Stimulated activated CD4-positive, alpha-beta T cell treated with anti-CD3 and anti-CD28 coated beads, Interleukin-12 subunit alpha, Interleukin-12 subunit beta, amount 100 ng/mL, for 4 hours (primary cell): ENCODE measurements at places on chromosomes 13 and 19.

DNA sequence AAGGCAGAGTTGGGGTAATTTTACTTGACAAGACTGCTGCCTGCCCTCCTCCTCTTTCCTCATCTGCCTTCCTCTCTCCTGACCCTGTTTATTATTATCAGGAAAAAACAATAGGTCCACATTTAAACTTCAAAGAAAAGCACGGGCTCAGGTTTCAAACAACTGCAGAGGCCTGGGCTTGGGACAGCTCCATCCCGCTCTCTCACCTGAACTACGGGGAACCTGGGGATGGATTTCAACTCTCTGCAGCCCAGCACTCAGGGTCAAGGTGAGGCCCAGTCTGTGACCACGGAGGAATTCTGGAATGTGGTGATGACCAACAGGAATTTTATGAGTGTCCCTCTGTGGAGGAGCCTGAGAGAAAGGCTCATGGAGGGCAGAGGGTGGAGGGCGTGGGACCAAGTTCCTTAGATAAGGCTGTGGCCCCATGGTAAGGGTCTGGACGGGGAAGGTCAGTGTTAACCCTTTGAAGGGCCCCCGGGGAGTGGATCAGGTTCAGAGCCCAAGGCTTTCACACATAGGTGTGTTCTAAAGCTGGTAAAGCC, 220.8 kb upstream of the MAB21L1 start:
- DNase-seq: no peak

DNA sequence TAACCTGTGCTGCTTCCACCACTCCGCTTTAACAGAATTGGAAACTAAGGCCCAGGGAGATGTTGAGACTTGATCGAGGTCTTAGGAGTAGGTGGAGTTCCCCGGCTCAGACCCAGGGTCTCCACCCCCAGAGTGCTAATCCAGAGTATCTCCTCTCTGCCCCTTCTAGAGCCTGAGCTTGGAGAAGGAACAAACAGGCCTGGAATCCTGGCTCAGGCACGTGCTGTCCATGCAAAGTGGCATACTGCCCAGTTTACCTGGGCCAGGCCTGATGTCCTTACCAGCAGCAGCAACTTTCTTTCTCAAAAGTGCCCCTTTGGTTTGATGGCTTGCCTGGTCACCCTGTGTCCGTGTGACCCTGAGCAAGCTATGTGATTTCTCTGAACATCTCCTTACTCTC, 3.7 kb downstream of the SYNGR4 start:
- no peak for DNase-seq

- DNase-seq: no peak
These were observed 71.7 kb upstream of the SOX21 start for GRCh38 chr13:94784066-94784465.

DNA sequence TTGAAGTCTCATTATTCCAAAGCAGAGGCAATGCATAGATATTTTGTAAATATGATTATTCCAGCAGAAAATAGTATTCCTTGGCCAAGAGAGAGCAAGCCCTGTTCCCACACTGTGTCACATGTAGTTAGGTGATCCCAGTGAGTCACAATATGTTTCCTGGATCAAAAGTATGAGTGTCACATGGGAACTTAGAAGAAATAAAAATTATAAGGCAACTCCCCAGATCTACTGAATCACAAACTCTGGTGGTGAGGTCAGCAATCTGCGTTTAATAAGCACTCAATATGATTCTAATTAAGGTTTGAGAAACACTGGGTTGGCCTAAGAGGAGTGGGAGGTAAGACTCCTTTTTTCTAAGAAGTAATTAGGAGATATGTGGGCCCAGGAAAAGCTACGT, 1504.5 kb upstream of the PCDH20 start:
- no peak for DNase-seq

DNA sequence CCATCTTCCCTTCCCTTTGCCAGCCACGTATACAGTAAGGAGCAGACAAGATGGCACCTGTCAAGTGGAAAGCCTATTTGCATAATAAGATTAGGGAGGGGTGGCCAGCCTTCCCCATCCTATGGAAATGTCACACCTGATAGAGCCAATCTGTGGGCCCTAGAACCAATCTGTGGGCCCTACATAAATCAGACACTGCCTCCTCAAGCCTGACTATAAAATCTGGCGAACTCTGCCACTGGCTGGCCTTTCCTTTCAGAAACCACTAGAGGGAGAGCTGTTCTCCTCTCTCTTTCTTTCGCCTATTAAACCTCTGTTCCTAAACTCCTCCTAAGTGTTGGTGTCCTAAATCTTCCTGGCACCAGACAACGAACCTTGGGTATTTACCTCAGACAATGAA, 231.5 kb upstream of the KLHL1 start:
- no peak for DNase-seq

DNA sequence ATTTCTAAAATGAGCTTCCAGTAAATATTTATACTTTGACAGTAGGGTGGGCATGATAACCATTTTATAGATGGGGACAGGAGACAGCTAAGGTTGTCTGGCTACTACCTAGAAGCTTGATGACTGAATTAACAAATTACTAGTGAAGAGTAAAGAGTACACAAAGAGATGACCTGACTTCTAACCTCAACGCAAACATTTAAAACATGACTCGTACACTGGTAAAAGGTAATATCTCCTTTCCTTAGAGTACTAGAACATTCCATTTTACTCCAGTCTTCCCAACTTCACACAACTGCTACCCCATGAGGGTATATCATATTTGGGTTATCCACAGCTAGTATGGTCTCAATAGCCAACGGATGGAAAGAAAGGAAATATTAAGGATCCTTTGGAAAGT, 258.9 kb downstream of the FOXO1 start:
- DNase-seq: no peak

DNA sequence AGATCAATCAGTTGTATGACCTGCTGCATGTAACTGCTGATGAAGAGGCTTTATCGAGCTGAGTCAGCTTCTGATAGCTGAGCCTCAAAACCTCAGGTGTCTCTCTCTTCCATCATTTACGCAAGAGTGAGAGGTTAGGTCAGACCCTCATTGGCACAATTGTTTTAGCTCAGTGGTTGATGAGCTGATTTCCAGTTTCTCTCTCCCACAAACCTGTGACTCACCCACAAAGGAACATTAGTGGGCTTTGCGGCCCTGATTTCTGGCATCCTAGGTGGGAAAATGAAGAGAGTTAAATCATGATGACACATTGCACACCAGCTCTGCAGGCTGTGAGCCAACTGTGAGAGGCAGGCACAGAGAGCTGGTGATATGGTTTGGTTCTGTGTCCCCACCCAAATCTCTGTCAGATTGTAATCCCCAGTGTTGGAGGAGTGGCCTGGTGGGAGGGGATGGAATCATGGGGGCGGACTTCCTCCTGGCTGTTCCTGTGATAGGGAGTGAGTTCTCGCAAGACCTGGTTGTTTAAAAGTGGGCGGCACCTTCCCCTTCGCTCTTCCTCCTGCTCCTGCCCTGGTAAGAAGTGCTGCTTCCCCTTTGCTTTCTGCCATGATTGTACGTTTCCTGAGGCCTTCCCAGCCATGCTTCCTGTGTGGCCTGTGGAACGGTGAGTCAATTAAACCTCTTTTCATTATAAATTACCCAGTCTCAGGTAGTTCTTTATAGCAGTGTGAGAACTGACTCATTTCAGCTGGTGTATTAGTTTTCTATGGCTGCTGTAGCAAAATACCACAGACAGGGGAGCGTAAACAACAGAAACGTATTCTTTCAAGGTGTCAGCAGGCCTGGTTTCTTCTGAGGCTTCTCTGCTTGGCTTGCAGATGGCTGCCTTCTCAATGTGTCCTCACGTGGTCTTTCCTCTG, 33.5 kb upstream of the TMTC4 start:
- no peak for DNase-seq

- no peak for DNase-seq
These were observed 977 bp downstream of the PCDH20 start for GRCh38 chr13:61414686-61415057.

DNA sequence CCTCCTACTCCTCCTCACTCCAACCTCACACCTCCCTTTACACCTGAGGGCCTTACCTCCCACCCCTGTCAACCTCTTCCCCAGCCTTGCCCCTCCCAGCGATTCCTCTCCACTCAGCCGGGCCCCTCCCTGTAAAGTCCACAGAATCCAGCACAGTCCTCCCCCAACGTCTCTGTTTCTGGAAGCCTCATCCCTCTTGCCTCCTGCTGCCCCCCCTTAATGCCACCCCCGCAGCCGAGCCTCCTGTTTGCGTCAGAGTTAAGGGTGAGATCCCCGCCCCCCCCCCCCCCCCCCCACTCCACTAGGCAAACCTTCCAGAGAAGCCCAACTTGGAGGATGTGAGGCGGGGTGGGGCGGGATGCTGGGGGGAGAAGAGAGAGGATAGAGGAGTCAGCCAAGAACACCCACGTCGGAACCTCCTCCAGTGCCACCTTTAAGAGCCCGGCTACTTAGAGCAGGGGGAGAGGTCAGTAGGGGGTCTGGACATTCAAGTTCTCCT, 2.1 kb downstream of the UNC13A start:
- no peak for DNase-seq

DNA sequence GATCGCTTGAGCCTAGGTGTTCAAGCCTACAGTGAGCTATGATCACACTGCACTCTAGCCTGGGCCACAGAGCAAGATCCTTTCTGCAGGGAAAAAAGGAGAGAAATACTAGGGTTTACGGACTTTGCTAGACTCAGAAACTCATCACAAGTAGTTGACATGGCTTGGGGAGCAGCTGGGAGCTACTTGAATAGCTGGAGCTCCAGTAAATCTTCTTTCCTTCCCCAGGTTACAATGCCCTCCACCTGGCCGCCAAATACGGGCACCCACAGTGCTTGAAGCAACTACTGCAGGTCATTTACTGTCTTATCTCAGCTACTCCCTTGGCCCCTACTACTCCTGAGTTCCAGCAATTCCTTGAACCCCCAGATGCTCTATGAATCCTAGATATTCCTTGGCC, 19.3 kb downstream of the ANKRD24 start:
- DNase-seq: no peak

DNA sequence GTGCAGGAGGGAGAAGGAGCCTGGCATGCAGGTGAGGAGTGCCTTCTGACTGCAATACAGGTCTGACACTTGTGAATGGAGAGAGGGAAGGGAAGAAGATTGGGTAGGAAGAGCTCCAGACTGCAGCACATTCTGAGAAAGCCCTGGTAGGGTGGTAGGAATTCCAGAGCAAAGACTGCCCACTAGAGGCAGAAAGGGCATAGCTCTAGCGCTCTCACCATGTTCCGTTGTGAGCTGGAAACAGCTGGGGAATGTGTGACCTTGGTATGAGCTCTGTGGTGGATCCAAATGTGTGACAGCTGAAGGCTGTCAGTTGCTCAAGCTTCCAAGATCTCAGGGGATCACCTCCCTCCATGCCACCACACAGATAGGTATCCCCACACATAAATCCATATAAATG, 2.9 kb upstream of the MTUS2 start:
- no peak for DNase-seq

GRCh38 chr19:42010245-42011126, 16.5 kb upstream of the ATP1A3 start:
- no peak for DNase-seq

DNA sequence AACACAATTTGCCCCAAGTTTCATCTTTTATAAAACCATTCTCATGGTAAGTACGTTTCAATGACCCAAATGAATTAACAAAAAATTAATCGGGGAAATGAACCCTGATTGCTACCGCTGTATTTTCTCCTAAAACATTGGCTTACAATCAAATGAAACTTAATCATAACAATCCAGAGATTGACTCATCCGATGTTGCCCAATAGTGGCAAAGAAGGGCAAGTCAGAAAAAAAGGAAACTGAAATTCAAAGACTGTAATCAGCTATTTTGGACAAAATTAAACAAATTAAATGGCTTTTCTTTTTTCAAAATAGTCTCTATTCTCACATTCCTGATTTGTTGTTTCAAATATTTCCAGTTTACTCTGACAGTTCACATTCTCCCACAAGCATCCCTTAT, 3.9 kb upstream of the ACOD1 start:
- DNase-seq: no peak

- no peak for DNase-seq
These were observed 8.1 kb downstream of the ARHGEF7 start for GRCh38 chr13:111123221-111123620.

DNA sequence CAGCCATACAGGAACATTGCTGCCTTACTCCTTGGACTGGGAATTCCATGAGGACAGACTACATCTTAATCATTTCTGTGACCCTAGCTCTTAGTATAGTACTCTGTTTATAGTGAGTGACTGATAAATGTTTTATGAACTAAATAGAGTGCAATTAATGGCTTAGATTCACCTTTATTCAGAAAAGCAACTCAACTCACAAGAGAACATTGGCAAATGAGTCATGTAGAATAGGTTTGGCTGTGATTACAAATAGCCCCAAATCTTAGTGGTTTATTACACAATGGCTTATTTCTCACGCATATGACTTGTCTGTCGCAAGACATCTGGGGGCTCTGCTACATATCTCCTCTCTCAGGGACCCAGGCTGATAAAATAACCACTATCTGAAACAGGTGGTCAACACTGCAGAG, 121.6 kb upstream of the KL start:
- DNase-seq: no peak

DNA sequence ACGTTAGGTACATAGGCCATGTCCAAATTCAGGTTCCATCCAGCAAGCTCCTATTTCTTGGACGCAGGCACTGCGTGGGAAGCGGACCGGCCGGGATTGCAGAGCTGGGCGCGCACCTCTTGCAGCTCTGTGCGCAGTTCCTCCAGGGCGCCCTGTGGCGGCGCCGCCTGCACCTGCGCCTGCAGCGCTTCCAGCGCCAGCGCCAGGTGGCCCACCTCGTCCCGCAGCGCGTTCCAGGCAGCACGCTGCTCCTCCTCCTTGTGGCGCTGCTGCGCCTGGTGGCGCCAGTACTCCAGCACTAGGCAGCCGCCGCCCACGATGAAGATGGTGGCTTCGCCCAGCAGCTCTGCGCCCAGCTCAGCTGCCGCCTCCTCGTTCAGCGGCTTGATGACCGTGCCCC, 31.1 kb downstream of the OPA3 start:
- no peak for DNase-seq

- DNase-seq: no peak
These were observed 196.0 kb downstream of the KLF5 start for GRCh38 chr13:73254827-73255226.

DNA sequence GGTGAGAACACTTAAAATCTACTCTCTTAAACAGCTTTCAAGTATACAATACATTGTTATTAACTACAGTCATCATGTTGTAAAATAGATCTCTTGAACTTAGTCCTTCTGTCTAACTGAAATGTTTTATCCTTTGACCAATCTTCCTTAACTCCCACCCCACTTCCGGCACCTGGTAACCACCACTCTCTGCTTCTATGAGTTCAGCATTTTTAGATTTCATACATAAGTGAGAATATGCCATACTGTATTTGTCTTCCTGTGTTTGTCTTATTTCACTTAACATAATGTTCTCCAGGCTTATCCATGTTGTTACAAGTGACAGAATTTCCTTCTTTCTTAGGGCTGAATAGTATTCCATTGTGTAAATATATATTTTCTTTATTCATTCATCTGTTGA, 144.1 kb upstream of the TRPC4 start:
- DNase-seq: no peak
